Suppressor macrophage (primary cell): ENCODE measurements at places on chromosomes 13 and 19.

- DNase-seq = peak; percentile 93
Measured at GRCh38 chr19:1066748-1067340, at the start of gene ARHGAP45. ARHGAP45 (plus strand) TSS chr19:1067167; CDS start chr19:1067406, 239 bp downstream.

- DNase-seq = no peak
Measured at GRCh38 chr13:102197193-102197592, 204.7 kb downstream of the FGF14 start.

- DNase-seq = no peak
Measured at GRCh38 chr19:38773469-38774177, at the start of gene LGALS7. LGALS7 (minus strand) TSS chr19:38773517; CDS start chr19:38773492, 25 bp downstream.

DNA sequence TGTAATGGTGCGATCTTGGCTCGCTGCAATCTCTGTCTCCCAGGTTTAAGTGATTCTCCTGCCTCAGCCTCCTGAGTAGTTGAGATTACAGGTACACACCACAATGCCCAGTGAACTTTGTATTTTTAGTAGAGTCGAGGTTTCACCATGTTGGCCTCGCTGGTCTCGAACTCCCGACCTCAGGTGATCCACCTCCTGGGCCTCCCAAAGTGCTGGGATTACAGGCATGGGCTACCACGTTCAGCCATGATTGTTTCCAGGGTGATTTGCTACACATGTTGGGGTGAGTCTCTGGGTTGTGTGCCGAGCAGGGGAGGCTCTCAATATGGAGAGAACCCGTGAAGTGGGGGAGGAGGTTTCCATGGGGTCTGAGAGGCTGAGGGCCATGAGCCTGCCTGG is 24.8 kb upstream of the CEACAM21 start:
- DNase-seq = no peak

DNA sequence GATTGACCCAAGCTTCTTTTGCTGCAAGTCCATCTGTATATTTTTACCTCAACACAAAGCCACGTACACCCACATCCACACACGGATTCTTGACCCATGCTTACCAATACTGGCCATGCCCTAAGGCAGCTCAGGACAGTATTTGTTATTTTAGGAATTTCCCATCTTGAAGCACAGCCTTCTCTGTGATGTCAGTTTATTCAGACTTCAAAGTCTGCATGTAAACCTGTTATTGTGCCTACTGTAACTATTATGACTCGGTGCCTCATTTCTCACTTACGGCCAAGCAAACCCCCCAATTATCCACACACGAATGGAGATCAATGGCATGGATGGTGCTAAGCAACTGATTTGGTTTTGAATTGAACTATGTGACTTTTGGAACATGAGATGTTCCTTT is 17.5 kb downstream of the CLDN10 start:
- DNase-seq = no peak

DNA sequence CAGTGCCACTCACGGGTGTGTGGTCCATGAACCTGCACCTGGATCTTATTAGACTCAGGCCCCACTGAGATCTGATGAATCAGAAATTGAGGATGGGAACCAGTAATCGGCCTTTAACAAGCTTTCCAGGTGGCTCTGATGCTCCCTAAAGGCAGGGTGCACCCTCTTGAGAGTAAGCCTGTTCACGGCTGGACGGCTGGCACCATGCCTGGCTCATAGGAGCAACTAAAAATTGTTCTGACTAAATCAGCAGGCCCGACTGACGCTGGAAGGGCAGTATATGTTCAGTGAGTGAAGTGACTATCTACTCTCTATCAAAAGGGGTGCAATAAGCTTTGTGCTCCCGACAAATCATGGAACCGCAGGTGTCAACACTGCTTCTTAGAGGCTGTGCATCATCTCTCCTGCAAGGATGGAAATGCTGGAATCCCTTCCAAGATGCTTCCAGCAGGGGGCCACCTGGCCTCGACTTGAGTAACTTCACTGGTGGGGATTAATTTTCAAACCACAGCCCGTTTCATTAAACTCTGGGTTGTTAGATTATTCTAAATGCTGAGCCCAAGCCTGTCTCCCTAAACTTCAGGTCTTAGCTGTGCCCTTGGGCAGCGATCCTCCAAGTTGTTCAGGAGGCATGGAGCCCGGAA is 28.4 kb downstream of the TMTC4 start:
- no peak for DNase-seq

DNA sequence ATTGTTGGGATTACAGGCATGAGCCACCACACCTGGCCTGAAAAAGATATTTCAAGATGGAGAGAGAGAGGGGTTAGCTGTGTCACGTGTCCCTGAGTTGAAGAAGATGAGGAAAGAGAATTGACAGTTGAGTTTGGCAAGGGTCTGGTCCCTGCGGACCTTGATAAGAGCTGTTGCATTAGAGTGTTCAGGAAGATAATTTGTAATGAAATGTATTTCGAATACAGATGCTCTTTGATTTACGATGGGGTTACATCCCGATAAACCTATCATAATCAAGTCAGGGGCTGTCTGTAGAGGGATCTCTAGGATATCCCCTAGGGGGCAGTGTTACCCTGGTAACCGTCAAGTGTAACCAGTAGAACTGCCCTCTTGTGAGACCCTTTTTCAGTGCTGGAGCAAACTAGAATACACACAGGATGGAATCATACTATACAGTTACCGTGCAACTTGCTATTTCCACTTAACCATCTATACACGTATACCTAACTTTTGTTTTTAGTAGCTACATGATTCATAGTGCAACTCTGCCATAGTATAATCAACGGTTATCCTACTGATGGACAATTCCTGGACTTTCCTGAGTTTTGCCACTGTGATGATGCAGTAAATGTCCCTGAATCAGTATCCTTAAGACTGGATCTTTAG is 1.5 kb upstream of the ELOF1 start:
- peak; percentile 88 for DNase-seq

DNA sequence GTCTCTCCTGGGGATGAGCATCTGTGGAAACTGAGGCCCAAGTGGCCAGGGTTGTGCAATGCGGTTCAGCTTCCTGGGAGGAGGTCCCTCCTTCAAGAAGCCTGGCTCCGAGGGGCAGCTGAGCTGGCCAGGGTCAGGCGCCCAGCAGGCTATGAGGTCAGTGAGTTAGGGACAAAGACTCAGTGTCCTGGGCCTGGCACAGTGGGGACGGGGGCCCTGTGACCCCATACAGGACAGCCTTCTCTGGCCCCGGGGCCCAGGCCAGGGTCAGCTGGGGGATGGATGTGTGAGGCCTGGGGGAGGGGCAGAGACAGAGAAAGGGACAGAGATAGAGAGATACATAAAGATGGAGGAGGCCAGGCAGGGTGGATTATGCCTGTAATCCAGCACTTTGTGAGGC is 3.0 kb upstream of the IL12RB1 start:
- DNase-seq = no peak

DNA sequence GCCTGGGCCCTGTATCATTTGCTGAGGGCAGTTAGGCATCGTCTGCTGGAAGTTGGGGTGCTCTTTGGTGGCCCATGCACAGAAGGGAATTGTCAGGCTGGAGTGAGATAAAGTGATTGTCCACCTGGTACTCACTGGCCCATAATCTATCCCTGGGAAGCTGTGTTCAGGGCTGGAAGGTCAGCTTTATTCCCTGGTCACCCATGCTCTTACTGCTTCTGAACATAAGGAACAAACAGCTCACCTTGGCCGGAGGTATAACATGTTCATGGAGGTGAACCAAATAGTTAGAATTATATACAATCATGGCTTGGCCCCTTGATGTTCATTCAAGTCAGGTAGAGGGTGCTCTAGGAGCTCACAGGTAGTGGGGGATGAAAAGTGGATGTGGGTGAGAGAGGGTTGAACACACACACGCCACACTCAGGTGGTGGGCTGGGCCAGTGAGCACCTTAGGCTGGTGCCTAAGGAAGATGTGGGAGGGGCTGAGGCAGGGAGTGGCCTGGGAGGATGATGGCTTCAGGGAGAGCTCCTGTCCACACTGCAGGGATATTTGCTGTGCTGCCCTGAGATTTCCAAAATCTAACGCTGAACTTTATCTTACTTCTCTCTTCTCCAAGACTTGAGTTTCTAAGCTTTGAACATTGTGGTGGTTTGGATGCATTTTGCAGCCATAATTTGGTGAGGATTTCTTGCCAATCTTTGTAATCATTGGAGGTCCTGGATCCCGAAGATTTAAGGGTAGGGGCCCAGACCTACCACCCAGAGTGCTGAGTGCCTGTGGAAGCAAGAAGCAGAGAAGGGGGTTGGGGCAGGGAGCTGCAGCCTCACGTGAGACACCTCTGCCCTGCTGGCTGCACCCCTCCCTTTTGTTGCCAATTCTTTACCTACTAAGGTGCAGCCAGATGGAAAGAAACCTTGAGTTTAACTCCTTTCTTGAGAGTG is 420.6 kb downstream of the ZNF536 start:
- no peak for DNase-seq

DNA sequence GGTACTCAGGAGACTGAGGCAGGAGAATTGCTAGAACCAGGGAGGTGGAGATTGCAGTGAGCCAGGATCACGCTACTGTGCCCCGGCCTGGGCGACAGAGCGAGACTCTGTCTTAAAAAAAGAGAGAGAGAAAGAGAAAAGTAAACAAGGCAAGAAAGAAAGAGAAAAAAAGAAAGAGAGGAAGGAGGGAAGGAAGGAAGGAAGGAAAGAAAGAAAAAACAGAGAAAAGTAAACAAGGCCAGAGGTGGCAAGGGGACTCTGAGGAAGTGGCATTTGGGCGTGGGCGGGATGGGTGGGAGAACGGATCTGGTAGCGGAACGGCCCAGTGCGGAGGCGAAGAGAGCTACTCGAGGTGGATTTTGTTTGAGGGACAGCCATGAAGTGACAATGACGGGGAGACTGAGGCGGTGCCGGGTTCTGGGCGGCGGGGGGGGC is 7.5 kb upstream of the ARRDC2 start:
- DNase-seq = peak; percentile 92

DNA sequence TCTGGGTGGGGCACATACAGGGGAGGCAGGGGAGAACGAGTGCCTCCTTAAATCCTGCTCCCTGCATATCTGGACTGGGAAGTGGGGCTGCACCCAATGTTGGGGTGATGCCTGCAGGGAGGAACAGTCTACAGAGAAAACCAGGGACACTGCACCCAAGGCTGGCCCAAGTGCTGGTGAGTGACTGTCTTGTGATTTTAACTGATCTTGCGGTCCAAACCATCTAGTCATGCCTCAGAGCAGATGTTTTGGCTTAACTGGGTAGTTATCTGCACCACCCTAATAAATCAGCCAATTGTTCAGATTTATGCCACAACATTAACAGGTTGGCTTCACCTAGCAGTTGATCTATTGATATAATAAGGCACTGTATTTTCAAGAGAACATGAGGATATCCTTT is 219.2 kb upstream of the IRS2 start:
- no peak for DNase-seq

DNA sequence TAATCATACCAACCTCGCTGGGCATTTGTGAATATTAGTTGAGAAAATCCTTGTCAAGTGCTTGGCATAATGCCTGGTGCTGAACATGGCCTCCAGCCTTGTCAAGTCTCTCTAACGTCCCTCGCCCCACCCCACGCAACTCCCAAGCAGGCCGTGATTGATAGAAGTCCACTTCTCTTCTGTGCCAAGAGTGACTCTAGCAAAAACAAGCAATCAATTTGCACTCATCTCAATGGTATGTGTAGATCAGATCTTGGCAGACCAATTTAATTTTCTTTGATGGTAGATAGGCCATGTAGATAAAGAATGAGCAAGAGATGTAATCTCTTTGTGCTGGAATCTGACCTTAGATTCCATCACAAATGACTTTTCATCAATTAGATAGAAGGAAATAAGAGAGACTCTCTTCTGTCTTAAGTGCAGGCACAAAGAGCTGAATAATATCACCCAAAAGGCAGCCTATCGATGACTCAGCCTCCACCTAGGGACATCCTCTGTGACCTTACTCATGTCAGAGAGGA is 31.0 kb upstream of the KATNAL1 start:
- DNase-seq = no peak

DNA sequence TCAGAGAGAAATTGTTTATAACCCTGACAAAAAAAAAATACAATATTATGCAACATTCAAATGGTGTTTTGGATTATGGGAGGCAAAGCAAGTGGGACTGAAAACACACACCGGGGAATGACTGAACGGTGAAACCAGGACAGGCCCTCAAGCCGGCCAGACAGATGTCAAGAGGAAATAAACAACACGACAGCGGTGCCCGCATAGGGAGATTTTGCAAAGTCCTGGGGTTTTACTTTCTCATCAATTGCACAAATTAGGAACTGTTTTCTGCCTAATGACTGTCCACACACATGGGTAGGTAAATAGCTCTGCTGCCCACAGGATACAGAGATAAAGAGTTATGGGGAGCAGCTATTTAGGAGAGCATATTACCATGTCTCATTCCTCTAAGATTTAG is 134.5 kb downstream of the IRS2 start:
- peak; percentile 20 for DNase-seq

DNA sequence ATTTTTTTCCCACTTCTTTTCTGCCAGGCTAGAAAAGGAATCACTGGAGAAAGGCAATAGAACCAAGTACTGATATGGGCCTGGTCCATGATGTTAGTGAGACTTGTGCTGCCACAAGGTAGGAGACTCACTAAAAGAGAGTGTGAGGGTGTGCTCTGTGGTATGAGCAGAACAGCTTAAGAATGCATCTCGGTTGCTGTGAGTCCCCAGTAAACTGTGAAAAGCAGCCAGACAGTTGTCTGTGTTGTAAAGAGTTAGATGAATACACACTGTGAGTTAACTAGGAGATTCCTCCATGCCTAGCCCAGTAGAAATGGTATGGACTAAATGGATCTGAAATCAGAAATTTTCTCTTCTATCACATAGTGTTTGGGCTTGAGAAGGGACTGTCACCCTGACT is 1177.3 kb upstream of the MIR17HG start:
- no peak for DNase-seq

- no peak for DNase-seq
Measured at GRCh38 chr19:10006335-10006708, 4.0 kb downstream of the COL5A3 start.

GRCh38 chr13:74586847-74587246 is 452.6 kb upstream of the KLF12 start:
- no peak for DNase-seq

DNA sequence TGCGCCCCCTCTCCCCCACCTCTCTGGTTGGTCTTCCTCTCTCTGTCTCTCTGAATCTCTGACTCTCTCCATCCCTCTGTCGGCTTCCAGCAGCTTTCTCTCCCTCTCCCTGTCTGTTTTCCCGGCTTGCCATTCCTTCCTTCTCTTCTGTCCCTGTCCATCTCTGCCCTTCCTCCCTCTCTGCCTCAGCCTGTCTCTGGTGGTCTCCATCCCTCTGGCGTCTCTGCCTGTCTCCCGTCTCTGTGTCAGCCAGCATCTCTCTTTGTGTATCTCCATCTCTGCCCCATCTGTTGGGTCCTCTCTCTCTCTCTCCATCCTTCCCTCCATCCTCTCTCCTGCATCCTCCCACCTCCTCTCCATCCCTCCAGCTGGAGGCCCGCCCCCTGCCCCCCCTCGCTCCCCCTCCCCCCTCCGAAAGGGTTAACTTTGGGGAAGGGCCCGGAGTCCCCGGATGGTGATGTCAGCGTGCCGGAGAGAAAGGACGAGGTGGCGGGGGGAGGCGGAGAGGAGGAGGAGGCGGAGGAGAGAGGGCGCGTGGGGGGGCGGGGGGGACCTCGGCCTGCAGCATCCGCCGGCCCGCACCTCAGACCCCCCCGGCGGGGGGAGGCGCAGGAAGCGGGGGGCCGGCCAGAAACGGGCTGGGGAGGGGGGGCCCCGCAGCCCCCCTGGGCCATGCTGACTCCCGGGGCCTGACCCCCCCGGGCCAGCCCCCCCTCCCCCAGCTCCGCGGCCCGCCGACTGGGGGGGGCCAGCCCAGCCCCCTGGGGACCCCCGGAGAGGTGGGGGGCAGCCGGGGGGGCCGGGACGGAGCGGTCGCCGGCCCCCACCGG is at the start of gene BRSK1:
Gene BRSK1, plus strand, starts transcription at position 450 of the 830 bp plus-strand sequence. CDS start 446 bp downstream, outside the sequence.
- DNase-seq = no peak

- DNase-seq = no peak
Measured at GRCh38 chr19:16516381-16516780, 20.2 kb downstream of the C19orf44 start.
